Activated CD8-positive, alpha-beta memory T cell treated with anti-CD3 and anti-CD28 coated beads, Interleukin-2, amount 50 U/mL, for 48 hours (primary cell): ENCODE measurements at places on chromosomes 16 and 17.

DNA sequence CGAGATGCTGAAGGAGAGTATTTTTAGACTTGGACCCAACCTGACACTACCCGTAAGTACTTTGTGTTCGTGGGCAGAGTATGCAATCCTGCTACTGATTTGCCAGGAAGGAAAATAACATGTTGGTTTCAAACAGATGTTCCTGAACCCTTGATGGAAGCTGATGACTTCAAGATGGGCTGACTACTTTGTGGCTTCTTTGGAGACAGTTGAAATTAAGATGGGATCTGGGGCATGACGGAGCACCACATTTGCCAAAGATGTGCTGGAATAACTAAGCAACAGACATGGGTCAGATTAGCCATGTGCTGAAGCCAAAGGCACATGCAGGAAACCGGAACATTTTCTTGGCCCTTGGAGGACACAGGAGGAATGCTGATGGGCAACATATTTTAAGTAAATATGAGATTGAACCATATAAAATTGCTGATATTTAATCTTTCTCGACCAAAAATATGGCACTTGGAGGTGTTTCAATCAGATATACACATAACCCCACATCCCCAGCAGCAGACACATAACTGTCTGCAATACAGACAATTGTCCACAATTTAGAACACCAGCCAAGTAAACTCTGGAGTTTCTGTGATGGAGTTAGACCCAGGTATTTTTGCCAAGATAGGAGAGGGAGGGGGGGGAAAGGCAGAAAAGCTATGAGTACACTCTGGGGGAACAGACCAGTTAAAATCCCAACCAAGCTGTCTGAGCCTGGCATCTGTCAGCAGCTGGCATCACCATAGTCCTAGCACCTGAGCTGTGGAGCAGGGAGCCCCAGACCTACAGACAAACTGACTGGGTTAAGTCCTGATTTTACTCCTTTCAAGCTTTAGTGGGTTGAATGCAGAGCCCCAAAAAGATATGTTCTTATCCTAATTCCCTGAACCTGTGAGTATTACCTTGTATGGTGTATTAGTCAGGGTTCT is 329.4 kb upstream of the CDH5 start:
- no peak for DNase-seq

- no peak for DNase-seq
Measured at GRCh38 chr16:57651344-57652333, 16.5 kb upstream of the ADGRG3 start.

GRCh38 chr17:37823996-37824395 is 79.1 kb upstream of the HNF1B start:
- DNase-seq = no peak

DNA sequence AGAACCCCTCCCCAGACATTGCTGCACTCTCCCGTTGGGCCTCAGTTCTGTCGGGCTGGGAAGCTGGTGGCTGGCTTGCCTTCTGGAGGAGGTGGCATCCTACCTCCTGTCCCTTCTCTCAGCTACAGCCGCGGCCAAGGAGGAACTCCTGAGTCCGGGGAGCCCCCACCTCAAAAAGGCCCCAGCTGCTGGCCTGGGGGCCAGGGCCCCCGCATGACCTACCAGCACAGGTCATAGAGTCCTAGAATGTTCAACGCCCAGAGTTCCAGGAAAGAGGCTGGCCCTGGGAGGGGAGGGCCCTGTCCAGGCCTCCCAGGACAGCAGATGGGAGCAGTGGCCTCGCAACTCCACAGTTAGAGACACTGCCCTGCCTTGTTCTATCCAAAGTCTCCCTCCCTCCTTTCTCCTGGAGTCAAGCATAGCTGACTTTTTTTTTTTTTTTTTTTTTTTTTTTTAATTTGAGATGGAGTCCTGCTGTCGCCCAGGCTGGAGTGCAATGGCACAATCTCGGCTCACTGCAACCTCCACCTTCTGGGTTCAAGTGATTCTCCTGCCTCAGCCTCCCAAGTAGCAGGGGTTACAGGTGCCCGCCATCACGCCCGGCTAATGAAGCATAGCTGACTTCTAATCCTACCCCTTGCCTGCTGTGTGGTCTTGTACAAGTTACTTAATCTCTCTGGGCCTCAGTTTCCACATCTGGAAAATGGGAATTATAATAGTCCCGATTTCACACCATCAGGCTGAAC is 7.1 kb downstream of the CARHSP1 start:
- DNase-seq = no peak

DNA sequence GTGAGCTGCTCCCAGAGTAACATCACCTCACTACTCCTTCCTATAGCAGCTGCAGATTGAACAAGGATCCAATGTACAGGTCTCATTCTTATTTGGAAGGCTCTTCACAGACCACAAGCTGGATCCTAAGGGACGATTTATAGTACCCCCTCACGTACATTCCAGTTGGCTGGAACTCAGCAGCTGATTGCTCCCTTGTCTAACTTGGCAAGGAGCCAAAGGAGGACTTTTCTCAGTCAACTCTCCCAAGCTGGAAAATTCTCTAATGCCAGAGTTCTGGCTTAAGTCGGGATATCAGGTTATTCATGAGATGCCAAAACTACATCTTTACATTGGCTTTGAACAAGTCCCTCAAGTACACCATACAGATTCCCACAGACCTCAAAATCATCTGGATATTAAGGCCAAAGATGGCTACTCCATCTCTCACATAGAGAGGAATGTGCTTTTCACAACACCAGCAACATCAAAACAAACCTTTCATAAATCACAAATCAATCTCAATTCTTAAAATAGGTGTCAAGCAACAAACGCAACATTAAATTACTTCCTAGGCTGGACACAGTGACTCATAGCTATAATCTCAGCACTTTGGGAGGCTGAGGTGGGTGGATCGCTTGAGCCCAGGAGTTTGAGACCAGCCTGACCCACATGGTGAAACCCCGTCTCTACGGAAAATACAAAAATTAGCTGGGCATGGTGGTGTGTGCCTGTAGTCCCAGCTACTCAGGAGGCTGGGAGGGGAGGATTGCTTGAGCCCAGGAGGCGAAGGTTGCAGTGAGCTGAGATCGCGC is 39.3 kb downstream of the SMG6 start:
- peak; percentile 52 for DNase-seq

DNA sequence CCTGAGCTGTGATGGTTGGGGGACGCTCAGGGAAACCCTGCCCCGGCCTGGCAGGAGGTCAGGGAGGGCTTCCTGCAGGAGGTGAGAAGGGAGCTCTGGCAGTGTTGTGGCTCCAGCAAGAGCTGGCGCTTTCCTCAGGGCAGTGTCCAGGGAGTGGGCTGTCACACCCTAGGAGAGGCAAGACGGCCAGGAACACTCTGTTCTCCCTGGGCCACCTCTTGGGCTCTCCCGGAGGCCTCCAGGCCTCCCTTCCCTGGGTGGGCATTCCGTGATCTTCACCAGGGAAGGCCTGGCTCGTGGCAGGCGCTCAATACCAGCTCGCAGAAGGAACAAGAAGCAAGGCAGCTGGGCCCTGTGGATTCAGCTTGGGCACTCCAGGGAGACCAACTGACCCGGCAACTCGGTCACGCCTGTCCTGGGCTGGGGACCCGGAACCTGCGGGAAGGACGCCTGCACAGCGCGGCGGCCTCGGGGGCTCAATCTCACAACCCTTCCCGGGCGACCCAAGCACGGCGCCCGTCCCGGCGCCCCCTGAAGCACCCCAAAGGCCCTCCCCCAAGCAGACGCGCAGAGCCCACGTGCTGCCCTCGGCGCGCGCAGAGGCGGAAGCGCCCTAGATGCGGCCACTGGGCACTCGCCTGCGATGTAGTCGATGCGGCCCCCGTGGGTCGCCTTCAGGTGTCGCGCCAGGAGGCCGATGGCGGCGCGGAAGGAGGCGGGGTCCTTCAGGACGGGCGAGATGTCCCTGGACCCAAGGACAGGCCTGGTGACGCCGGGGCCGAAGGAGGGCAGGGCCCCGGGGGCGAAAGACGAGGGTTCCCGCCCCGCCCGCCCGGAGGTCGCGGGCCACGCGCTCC is 588 bp downstream of the APRT start:
- DNase-seq = peak; percentile 86

GRCh38 chr17:78872486-78872885 is 30.5 kb downstream of the CEP295NL start:
- no peak for DNase-seq

DNA sequence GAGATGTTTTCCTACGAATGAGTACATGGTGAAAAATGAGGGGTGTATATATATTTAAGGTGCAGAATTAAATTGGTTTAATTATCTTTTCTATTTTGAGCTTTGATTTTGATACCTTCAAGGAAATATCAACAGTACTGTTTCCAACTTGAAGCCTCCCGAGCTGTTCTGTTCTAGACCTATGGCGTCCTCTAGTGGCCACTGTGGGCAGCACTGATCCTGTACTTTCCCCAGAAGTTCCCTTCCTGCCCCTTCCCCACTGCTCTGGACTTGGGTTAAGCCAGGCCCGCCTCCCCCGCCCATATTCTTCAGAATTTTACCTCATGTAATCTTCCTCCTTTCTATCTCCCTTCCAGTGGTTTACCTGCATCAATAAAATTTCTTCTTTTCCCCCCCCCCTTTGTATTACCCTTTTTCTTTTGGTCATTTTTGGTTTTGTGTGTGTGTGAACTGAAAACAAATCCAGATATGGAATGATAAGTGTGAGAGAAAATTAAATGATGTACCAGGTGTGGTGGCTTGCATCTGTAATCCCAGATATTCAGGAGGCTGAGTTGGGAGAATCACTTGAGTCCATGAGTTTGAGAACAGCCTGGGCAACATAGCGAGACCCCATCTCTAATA is 1643.5 kb downstream of the TP53TG3F start:
- no peak for DNase-seq

DNA sequence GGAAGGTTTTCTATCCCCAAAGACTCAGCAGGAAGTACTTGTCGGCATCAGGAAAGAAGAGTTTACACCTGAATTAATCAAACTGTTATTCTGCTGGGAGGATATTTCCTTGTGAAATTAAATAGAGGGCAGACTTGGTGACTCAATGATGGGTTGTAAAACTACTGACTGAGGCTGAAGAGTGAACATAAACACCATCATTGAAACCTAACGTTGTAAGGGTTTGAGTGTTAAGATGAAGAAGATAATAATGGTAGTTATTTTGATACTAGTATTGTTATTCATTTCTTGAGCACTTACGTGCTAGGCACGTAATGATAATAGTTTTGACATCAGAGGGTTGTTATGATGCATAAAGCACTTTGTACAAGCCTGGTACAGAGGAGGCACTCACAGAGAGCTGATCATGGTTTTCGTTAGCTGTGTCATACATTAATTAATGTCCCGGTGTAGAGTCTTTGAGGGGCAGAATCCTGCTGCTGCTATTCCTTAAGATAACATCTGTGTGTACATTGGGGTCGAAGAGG is 64.2 kb upstream of the CACNG3 start:
- DNase-seq = no peak

- DNase-seq = no peak
Measured at GRCh38 chr17:65054602-65055001, 1.9 kb downstream of the GNA13 start.

DNA sequence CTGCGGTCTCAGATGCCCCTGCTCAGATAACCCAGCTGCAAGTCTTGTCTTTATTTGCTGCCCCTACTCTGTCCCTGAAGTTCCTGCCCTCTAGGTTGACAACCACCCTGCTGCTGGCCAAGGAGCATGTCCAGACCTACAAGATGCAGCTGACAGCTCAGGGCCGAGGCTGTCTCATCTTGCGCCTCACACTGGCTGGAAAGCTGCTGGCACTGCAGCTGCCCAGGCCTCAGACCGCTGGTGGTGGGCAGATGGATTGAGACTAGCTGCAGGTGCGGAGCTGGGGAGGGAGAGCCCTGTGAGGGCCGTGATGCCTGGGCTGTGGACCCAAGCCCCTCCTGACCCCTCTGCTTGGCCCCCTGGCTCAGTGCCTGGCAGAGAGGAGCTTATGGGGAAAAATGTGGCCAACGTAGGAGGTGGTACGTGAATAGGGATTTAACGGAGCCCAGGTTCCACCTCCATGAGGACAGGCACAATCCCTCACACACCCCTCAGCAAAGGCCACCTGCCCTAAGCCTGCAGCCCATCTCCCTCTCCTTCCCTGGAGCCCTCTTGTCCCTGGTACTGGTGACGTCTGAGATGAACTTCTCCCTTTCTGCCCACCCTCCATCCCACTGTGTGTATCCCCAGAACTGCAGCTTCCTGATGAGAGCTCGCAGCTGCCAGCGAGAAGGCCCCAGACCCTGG is 8.3 kb upstream of the GALK1 start:
- DNase-seq = no peak

DNA sequence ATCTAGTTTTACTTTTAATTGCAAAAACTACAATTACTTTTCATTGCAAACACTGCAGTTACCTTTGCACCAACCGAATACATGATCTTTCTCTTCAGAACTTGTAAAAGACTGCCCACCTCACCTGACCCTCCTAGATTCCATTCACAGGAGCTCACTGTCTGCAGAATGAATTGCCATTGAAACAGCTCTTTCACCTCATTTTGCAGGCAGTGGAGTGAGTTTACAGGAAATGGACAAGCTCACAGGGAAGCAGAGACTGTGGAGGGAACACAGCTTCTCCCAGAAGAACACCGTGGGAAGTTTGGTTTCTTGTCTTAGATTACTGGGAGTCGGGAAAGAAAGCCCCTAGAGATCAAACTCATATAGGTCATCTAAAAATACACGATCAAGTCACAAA is 439.7 kb upstream of the RBFOX1 start:
- DNase-seq = no peak

DNA sequence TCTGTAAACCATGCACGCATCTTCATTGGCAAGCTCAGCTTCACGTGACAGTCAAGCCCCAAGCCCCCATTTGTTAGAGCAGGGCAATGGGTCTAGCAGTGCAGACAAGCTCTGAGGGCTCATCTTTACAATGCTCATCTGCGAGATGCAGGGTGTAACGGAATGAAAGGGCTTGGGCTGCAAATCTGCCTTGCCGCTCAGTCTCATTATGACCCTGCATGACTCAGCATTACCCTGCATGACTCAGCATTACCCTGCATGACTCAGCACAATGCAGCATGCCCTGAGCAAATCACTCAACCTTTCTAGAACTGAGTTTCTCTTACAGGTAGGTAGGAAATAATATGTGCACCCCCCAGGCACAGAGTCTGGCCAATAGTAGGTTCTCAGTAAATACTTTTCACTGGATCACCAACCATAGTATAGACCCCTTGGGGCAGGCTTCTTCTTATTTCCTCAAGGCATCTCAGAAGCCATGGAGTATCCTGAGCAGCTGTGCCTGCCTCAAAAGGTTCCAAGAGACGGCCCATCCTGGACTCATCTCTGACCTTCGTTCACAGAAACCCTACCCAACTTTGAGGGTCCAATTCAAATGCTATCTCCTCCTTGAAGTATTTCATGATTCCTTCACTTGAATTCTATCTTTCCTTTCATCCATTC is 391.3 kb upstream of the CDH5 start:
- no peak for DNase-seq

DNA sequence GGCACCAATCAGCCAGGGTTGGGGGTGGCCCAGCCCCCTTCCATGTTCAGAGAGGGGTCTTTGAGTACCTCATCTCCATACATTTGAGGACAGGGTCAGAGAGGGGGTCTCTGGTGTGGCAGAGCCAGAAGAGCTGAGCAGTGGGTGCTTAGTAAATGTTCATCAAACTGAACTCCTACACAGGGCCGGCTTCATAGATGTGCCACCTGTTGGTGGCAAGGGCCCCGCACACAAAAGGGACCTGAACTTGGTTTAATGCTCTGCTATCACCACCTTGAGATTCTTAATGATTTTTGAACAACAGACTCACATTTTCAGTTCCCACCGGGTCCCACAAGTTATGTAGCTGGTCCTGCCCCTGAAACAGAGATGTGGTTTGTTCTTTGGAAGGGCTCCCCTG is 9.0 kb upstream of the C1QL1 start:
- no peak for DNase-seq
